ENCODE measurements at places on chromosomes 3 and 15. TPM values are rescaled to one million over a fixed set of nuclear protein-coding genes. Genes with fewer than 3 reads are reported as not detected.
A peak's percentile ranks its signal among the peaks of the same experiment; 100 is the strongest.

DNA sequence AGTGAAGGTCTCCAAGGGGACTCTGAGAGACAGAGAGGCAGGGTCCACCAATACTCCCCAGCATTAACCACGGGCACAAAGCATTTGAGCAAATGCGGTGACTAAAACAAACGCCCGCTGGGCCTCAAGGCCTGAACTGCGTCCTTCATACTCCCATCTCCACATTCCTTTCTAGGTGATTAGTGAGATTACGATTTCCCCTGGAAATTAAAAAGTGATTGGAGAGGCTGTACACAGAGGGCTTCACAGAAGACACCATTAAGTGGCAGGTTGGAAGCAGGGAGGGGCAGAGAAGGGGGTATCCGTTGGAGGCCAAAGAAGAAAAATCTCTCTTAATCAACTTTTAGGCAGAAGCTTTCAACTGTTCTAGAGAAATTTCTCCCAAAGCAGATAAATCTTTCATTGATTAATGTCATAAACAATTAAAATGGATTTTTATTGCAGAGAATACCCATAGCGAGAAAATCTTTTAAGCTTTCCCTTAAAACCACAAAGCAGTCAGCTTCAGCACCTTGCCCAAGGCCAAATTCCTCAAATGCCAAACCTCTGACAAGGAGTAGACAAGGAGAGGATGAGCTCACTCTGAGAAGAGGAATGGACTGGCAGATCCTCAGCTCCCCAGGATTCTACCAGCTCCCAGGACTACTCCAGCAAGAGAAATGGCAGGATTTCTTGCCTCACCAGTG lies 38.2 kb downstream of the MB21D2 start:
- no peak for DNase-seq

GRCh38 chr3:52483081-52483480 lies 12.1 kb upstream of the STAB1 start:
- DNase-seq: no peak

CHST2 gene
- polyA plus RNA-seq: 5.0 TPM

DNA sequence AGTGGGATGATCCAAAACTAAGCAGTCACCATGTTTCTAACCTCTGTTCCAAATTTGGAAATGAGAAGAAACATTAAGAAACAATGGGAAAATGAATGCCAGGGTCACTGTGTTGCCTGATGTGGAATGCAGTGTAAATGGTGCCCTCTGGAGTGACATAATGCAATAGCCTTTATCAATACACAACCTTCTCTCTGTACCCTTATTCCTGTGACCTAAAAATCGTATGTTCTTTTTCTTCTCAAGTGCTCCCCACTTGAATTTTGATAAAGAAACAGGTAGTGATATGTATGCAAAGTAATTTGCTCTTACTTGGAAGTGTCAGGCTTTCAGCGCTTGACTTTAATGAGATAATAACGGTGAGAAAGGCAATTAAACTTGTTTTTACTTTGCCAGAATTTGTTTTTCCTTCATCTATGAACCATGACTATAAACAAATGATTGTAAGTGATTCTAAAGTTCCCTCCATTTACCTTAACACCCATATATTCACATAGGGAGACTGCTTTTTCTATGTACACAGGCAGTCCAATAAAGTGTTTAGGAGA lies 145.8 kb upstream of the THRB start:
- peak; percentile 40 for DNase-seq

DNA sequence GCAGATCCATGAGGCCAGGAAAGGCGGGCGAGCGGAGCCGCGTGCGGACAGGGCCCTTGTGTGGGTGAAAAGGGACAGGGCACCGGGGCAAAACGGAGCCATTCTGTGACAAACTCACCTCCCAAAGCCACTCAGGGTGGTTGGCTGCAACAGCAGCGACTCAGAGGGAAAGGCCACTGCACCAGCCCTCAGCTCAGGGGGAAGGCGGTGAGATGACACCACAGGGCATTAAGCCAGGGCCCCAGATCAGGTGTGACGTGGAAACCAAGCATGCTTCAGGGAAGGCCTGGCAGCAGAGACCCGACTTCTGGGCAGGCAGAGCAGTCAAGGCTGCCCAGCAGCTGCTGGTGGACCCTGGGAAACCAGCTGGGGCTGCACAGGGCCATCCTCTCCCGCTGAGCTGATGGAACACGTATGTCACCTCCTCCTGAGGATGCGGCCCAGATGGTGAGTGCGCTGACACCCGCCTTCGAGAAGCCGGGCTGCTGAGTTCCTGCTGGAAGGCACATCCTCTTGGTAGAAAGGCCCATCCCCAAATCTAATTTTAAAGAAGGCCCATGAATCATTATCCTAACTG lies 82.3 kb downstream of the CHSY1 start:
- DNase-seq: no peak

DNA sequence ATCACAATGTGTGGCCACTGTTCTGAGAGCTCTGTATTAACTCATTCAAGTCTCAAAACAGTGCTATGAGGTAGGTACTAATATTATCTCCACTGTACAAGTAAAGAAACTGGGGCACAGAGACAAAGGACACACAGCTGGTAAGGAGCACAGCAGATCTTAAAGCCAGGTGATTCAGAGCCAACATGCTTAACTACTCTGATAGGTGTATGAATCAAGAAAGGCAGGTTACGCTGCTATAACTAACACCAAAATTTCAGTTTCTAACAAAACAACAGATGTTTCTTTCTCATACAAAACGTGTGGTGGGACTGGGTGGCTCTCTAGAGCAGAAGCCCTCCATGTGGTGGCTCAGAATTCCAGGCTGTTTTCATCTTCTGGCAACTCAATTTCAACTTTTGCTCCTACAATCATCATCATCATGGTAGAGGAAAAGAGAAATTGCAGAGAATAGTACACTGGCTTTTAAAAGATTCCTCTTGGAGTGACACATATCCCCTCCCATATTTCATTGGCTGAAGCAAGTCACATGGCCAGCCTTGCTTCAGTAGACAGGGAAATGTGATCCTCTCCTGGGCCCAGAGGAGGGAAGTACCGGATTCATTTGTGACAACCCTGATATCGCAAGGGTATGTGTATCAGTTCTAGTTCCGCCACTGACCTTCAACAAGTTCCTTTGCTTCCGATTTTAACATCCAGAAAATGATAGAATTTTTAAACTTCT lies 126.2 kb upstream of the PTX3 start:
- DNase-seq: no peak

LINS1 gene
- polyA plus RNA-seq: 19.7 TPM

DNA sequence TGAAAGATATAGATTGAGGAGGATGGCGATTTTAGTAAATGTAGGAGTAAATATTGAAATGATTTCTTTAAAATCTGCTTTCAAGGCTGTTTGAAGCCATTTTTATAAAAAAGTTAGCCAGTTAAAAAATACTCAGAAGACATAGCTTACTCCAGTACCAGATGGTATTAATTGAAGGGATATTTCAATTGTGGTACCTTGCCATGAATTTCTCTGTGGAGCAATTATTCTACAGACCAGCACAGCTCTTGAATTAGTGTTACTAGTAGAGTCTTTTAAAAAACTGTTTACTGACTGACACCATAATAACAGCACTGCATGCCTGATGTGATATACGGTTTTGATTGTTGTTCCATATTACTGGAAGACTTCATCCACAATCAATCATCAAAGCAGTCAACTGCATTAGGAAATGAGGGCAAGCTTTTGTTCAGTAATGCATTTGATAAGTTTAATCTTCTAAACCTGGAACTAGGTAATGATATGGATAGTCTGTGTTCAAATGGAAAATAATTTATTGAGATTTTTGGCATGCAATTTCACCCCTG lies 106.4 kb downstream of the MFSD1 start:
- DNase-seq: no peak

DNA sequence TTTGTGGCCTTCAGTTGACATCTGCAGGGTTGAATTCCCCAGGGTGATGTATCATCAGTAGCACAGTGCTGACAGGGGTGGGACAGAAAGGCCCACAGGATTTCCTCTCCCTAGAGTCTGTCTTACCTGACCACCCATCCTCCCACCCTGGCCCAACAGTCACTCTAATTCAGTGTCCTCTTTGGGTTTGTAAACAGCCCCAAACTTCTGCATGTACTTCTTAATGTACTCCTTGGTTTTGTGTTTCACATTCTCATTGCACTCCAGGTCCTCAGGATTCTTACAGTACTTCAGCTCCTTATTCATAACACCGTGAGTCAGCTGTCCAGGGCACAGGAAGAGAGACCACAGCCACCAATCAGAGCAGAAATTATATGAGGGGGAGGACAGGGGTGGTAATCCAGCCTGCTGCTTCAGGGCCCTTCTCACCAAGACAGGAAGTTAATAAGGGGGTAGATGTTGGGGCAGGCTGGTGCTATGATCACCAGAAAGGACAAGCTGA lies 37.5 kb downstream of the NBEAL2 start:
- DNase-seq: no peak

BFSP2 gene
- not detected for polyA plus RNA-seq

LRRC2 gene
- polyA plus RNA-seq: 0.72 TPM

WDR76 gene
- 4.9 TPM for polyA plus RNA-seq

CTXND1 gene
- 0.70 TPM for polyA plus RNA-seq

REC114 gene
- 0.15 TPM for polyA plus RNA-seq

DNA sequence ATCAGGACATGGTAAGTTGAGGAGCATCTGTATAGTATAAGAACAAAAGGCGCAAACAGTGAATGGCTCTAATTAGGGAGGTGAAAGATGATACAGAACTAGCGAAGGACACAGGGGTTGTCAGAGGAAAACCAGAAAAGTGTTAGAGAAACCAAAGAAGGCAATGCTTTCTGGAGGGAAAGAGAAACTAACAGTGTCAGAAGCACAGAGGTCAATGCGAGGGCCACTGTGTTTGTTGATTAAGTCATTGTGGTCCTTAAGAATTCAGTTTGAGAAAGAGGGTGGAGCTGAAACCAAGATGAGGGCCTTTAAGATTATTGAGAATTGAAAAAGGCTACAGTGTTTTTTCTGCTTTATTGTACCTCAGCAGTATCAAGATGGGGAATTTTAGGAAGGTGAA lies 28.8 kb downstream of the ATG7 start:
- DNase-seq: no peak

CPN2 gene
- 0.09 TPM for polyA plus RNA-seq

ECE2 gene
- 1.4 TPM for polyA plus RNA-seq

DNA sequence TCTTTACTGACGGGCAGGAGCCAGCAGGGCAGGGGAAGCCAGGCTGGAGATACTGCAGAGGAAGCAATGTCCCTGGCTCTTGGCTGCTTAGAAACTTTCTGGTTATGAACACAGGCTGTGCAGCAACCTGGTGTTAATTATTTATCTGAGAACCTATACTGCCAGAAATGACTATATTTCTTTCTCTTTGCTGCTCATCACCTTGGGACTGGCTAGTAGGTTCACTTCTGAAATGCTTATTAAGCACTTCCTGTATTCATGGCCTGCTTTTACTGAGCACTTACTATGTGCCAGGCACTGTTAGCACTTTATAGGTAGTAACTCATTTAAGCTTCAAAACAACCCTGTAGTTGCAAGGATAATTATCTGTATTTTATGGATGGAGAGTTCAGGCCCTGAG lies 57.6 kb downstream of the RAB11A start:
- no peak for DNase-seq

DNA sequence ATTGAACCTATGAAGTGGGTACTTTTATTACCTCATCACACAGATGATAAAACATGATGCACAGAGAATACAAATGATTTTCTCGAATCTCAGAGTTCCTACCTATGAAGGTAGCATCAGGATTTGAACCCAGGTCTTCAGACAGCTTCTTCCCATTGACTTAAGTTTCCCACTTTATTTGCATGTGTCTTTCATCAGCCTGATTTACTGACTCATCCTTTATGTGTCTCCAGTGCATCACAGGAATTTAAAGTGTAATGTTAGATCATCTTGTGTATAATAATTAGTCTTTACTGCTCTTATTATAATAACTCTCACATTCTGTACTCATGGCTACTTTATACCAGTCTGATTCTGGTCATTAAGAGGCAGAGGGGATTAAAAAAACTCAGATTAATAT lies 449.4 kb upstream of the SUCLG2 start:
- DNase-seq: no peak

GRCh38 chr3:3237979-3238378 lies 58.5 kb upstream of the CRBN start:
- DNase-seq: no peak

DNA sequence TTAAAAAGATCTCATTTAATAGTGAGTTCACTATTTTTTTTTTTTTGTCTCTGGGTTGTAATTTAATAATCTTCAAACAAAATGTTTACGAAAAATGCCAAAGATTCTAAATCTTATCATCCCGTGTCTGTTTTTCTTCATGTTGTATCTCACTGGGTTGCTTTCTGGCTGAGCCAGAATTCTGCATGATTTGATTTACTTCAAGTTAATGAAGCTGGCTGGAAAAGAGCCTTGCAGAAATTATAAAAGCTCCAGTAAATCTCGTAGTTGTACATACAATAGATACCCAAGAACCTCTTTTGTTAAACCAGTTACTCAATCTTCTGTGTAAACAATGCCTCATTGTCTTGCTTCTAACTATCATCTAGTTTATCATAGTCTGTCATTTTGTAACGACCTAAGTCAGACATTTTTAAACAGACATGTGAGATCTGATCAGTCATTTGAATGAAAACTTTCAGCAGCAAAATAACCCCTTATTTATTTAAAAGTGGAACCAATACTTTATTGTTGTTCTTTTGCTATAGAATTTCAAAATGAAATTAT lies 249.0 kb downstream of the MCTP2 start:
- DNase-seq: no peak

IREB2 gene
- polyA plus RNA-seq: 58.7 TPM

GRCh38 chr3:129536804-129537203 lies 6.2 kb upstream of the H1-8 start:
- no peak for DNase-seq

CA12 gene
- polyA plus RNA-seq: 1.0 TPM

- DNase-seq: no peak
Observed at GRCh38 chr15:88759872-88760271, 43.4 kb upstream of the ACAN start.

- DNase-seq: no peak
Observed at GRCh38 chr3:192068464-192069254, 607.7 kb downstream of the PYDC2 start.

DNA sequence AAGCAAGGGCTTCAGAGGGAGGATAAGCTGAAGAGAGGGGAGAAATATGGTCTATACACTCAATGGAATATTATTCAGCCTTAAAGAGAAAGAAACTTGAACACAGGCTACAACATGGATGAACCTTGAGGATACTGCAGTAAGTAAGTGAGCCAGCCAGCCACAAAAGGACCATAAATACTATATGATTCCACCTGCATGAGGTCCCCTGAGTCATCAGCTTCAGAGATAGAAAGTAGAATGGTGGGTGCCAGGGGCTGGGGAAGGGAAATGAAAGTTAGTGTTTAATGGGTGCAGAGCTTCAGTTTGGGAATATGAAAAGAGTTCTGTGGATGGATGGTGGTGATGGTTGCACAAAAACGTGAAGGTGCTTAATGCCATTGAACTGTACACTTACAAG lies 68.4 kb upstream of the SEC13 start:
- DNase-seq: no peak
